Stimulated activated CD4-positive, alpha-beta T cell treated with anti-CD3 and anti-CD28 coated beads, Interleukin-2, amount 100 ng/mL, for 24 hours (primary cell): ENCODE measurements at places on chromosomes 7 and 10.

- no peak for DNase-seq
Observed at GRCh38 chr10:30734901-30735300, 105.3 kb upstream of the LYZL2 start.

GRCh38 chr7:103686763-103687162, 240.8 kb upstream of the SLC26A5 start:
- DNase-seq = no peak

GRCh38 chr7:98774884-98775283, 94.9 kb downstream of the TMEM130 start:
- DNase-seq = no peak

DNA sequence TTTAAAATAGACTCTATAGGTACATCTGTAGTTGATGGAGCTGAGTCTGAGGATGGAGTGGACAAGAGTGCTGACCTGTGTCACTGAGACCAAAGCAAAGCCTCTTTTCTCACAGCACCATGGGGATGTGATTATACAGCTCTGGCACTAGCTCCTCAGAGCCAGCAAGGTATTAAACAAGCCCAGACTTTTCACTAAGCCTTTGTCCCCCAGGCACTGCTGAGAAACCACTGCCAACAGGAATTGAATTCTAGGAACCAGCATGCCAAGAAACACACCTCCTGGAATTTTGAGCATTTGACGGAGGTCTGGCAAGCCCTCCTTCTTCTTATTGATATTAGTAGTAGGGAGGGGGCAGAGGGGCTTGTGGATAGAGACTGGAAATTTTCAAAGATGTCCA, 147.0 kb downstream of the C1GALT1 start:
- DNase-seq = no peak

DNA sequence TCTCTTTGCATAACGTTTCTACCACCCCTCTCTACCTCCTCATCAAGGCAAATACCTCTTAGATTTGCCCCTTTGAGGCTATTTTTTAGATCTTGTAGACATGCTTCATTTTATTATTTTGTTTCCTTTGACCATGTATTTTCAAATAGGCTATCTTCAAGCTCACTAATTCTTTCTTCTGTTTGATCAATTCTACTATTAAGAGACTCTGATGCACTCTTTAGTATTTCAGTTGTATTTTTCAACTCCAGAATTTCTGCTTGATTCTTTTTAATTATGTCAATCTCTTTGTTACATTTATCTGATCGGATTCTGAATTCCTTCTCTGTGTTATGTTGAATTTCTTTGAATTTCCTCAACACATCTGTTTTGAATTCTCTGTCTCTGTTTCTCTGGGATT, 82.8 kb downstream of the BBS9 start:
- DNase-seq = no peak

DNA sequence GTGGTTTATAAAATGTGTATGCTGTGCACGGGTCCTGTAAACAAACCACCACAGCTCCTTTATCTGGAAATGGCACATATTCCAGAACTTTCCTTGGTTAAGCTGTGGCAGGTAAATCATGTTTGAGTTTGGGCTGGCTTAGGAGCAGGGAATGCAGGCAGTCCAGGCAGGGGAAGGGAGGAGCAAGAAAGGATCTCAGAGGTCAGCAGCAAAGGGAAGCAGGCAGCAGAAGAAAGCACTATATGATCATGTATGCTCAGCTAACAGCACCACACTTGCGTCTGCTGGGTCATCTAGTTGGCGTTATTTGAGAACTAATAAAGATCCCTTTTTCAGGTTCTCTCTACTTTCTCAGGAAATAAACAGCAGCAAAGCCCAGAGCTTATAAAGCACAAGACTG, 7.8 kb downstream of the ICA1 start:
- DNase-seq = no peak

DNA sequence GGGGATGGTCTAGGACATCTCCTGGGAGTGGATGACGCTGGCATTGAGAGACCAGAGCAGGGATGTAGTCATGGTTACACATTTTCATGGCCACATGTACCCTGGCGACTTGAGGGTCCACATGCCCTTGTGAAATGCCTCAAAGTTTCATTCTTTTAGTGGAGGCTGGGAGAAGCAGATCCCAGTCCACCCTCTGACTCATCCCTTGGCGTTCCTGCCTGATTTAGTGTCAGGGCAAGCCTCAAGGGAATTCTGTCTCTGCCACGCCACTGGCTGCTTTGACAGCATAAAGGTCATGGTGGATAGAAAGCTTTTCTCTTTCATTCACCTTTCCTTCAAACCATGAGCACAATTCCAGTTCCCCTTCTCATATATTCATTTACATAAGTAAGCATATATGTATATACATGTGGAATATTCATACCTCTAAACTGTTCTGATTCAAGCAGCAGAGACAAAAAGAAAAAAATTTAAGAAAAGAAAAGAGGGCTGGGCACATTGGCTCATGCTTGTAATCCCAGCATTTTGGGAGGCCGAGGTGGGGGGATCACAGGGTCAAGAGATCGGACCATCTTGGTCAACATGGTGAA, 21.8 kb upstream of the KIF5B start:
- no peak for DNase-seq

- no peak for DNase-seq
Observed at GRCh38 chr7:1592299-1592871, 22.6 kb upstream of the PSMG3 start.

DNA sequence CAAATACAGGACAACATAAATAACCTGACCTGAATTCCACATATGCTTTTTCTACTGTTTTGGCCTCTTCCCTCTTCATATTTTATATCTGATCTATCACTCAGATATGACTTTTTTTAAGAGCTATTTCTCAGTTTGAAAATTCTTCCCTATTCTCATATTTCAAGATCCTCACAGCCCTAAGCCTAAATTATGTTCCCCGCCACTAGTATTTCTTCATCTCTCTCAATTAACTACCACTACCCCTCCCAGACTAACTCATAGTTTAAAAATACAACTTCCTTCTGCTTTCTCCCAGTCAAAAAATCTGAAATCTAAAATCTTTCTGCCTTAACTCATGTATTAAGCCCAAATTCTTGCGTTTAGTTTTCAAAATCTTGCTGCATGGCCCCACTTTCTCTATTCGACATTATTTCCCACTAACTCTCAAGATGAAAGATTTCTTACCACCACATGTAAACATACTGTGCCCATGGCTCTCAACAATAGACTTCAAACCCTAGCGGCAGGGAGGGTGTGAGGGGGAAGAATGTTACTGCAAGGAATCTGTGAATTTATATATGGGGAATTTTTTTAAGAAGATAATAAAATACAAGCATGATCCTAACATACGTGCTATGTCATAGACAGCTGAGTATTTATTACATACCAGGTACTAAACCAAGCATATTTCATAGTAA, 64.6 kb downstream of the TFEC start:
- DNase-seq = no peak

GRCh38 chr7:24341691-24342413, 57.9 kb downstream of the NPY start:
- no peak for DNase-seq

GRCh38 chr10:14566498-14566897, 208.2 kb downstream of the FAM107B start:
- DNase-seq = no peak

GRCh38 chr7:137820677-137821420, 25.9 kb downstream of the DGKI start:
- no peak for DNase-seq

- no peak for DNase-seq
Observed at GRCh38 chr10:16699435-16700057, 117.7 kb downstream of the RSU1 start.

- no peak for DNase-seq
Observed at GRCh38 chr7:45048748-45049147, 40.0 kb downstream of the NACAD start.

GRCh38 chr7:28155019-28155660, 25.5 kb downstream of the JAZF1 start:
- DNase-seq = no peak

- DNase-seq = no peak
Observed at GRCh38 chr10:116737627-116738327, 4.6 kb downstream of the HSPA12A start.

- DNase-seq = peak; percentile 41
Observed at GRCh38 chr10:5566614-5567013, 41.9 kb downstream of the CALML3 start.

GRCh38 chr10:125041856-125042506, 100.1 kb downstream of the ZRANB1 start:
- no peak for DNase-seq

DNA sequence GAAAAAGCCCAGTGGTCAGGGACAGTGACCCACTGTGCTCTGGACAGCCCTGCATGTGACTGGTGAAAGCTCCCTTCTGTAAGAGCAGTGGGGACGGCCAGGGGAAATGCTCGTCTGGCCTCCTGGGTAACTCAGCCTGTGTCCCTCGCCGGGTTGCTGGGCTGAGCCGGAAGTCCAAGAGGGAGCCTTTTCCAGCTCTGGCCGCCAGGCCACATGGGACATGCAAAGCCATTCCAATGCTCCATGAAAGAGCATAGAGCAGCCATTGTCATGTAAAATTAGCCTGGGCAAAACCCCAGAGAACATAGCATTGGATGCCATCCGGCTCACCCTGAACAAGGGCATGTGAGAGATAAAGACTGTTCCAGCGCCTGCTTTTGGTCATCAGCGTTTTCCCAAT, 64.9 kb upstream of the ADRB1 start:
- no peak for DNase-seq

DNA sequence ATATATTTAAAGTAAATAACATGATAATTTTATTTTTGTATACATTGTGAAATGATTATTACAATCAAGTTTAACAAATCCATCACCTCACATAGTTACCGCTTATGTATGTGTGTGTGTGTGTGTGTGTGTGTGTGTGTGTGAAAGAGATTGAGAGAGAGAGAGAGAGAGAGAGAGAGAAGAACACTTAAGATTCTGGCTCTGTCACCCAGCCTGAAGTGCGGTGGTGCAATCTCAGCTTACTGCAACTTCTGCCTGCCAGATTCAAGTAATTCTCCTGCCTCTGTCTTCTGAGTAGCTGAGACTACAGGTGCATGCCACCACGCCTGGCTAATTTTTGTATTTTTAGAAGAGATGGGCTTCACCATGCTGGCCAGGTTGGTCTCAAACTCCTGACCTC, 17.8 kb downstream of the LYZL1 start:
- DNase-seq = no peak

DNA sequence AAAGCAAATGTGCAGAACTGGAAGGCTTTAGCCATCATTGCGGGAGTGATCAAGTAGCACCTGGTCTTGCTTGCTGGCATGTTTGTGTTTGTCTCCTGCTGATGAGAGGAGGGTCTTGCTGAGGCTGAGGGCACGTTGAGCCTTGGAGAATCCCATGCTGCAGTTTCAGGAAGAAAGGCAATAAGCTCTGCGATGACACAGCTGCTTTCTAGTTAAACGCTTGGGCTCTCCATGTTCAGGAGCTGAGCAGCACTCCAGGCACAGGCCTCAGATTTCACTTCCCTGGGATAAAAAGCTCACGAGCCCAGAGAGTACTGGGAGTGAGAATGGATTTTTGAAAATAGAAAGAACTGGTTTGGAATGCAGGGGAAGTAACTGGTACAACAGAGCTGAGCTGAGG, 100.8 kb downstream of the LRRC18 start:
- no peak for DNase-seq

DNA sequence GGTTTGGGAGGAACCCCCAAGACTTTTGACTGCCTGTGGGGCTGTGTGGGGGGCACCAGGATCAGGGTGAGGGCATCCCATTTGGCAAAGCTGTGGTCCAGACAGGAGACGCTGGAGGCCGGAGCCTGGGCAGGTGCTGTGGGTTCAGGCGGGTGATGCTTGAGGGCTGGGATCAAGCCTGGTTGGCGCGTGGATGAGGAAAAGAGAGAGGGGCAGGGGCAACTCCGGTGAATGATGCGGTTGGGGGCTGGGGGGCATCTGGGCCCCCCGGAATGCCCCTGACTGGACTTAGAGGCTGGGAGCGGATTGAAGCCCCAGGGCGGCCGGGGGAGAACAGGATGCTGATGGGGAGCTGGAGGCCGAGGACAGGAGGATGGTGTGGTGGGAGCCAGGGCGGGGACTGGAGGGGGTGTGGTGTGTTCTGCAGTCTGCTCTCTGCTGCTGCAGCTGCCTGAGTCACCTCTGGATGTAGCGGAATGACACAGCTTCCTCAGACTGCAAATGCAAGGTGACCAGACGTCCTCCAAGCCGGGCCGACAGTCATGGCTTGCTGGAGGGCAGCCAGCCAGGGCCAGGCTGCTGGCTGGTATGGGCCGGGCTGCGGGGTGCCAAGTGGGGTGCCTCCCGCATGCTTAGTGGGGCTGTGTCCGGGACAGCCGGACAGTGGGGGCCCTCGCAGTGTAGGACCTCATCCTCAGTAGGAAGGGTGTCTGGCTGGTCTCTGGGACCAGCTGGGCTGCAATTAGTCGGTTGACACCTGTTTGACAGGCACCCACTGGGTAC, 3.2 kb downstream of the MAFK start:
- peak; percentile 44 for DNase-seq

DNA sequence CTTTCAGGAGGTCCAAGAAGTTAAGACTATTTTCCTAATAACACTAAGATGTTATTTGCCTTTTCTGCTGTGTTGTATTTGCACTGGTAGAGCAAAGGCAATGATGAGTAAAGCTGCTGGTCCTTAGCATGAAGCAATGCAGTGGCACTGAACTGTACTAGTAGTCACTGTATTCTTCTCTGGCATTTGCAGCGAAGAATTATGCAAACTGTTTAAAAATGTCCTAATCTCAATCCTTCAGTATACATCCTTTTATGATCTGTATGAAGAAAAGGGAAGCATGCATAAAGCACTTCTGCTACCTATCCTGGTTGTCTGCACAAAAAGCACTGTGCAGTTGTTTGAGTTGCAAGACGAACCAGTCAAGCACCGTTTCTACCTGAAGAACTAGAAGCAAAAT, 20.4 kb downstream of the IGF2BP3 start:
- no peak for DNase-seq

DNA sequence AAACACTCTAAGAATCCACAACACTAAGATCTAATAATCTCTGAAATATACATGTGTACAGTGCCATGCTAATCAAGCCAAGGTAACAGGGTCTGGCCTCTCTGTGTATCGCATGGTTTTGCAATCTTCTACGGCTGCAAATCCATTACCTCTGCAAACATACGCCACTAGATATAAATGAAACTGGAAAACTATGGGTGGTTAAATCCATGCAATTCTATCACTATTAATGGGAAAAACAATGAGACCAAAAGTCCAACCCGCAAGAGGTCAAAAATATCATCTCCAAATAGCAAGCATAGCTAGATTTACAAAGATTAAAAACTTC, 23.0 kb downstream of the SGCE start:
- no peak for DNase-seq

- DNase-seq = no peak
Observed at GRCh38 chr7:22700559-22701002, 26.4 kb upstream of the IL6 start.
